ENCODE measurements at places on chromosomes 7 and 10.

GRCh38 chr10:9096288-9096687, 1041.8 kb downstream of the GATA3 start:
- no peak for DNase-seq

- no peak for DNase-seq
Measured at GRCh38 chr7:139797607-139798006, 19.8 kb upstream of the HIPK2 start.

GRCh38 chr7:142249918-142250317, 7.9 kb downstream of the PRSS58 start:
- DNase-seq, result no peak

GRCh38 chr7:107972941-107973376, 30.0 kb downstream of the LAMB1 start:
- DNase-seq, result no peak

DNA sequence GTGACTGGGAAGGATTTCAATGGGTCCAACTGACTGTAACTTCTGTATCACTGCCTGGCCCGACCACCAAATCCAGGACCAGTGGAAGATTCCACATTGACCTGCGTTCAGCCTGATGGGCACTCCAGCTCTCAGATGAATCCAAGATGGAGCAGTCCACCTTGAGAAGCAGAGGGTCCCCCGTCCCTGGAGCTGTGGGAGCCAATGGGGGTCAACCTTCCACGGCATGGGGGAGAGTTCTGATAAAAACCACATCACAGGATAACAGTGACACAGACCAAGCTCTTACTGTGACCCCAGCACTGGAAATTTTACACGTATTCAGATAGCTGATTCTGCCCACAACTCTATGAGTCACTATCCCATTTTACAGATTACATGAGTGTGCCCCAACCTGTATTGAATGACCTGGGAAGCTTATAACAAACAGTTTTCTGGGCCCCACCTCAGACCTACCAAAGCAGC, 11.2 kb downstream of the ZCCHC24 start:
- DNase-seq, result no peak

DNA sequence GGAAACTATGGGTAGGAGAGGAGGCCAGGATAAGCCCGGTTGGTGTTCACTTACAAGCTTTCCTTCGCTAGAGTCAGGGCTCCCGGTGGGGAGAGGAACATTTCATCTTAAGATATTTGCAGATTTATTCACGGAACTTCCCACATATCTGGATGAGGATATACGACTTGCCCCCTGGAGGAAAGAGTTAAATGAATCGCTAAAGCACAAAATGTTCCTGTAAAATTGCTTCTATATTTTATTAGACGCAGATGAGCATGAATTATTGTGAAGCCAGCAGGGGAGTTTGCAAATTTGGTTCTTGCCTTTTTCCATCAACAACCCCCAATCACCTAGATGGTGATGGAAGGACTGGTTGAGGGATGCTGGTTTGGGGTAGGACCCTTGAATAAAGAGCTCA, 47.9 kb upstream of the BAIAP2L1 start:
- no peak for DNase-seq

GRCh38 chr10:84957427-84957826, 629.0 kb downstream of the CCSER2 start:
- no peak for DNase-seq
